ENCODE measurements at places on chromosomes 13 and 19.

DNA sequence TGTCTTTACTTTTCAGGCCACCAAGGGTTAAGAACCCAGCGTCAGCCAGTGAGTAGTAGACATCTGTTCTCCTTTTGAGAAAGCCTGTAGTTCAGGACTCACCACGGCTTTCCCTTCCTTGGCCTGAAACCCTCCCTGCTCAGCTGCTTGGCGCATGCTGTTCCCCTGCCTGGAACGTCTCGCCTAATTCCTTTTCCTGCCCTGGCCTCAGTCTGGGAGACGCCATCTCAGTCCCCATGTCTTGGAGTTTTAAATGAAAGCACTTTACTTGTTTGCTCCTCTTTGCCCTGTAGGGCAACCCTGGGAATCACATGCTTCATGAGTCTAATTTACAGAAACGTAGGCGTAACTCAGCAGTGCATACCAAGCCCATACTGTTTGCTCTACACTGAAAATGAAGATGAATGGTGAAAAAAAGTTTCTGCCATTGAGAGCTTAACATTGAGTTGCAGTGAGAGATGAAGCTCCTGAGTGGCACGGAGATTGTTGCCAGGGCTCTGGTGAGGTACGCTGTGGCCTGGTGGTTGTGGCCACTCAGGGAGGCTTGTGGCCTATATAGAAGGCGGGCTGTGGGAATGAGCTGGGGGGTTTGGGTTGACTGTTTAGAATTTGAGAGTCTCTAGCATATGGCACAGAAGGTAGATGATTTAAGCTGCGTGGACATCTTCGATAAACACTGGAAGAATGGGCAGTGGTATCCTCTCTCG, 52.8 kb downstream of the GATAD2A start:
- no peak overlapping the region for H3K27ac ChIP-seq
- H3K4me3 ChIP-seq, result no peak overlapping the region
- H3K36me3 ChIP-seq, result no peaks in the 10 kb centered on the region
- H3K27me3 ChIP-seq, result no peaks in the 10 kb centered on the region

GRCh38 chr13:52892925-52893324, 44.5 kb upstream of the PCDH8 start:
- H3K36me3 ChIP-seq, result no peaks in the 10 kb centered on the region
- H3K27me3 ChIP-seq, result no peaks in the 10 kb centered on the region
- no peak for DNase-seq
- H3K4me3 ChIP-seq, result no peak overlapping the region
- no peaks in the 10 kb centered on the region for H3K4me1 ChIP-seq

DNA sequence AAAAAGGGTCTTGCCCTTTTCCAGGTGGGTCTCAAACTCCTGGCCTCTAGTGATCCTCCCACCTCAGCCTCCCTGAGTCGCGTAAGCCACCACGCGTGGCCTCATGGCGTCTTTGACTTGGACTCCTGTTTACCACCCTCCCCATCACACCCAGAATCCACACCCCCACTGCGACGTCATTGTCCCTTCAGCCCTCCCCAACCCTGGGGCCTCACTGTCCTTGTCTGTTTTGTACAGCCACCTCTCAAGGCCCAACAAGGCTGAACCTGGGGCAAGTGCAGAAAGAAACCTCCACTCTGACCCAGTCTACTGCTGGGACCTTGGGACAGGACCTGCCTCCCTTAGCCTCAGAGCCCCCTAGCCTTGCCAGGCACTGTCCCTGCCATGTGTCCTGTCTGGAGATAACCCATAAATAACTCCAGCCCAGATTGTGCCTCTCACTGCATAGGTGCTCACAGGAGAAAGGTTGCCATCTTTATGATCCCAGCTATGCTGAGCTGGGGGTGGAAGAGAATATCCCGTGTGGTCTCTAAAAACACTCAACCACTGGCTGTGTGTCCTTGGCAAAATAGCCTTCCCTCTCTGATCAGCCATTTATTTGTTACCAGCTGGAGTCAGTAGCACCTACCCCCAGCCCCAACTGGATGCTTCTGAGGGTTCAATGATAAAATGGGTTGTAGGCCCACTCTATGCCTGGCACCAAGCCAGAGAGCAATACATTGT, 1.8 kb upstream of the IFI30 start:
- no peak overlapping the region for H3K4me3 ChIP-seq
- no peaks in the 10 kb centered on the region for H3K4me1 ChIP-seq
- peaks cover 11% of the 10 kb centered on the region for H3K27me3 ChIP-seq

GRCh38 chr13:102386461-102386860, 15.4 kb downstream of the FGF14 start:
- no peaks in the 10 kb centered on the region for H3K36me3 ChIP-seq
- no peak for DNase-seq
- H3K4me3 ChIP-seq, result no peak overlapping the region
- H3K27ac ChIP-seq, result no peak overlapping the region
- H3K4me1 ChIP-seq, result no peaks in the 10 kb centered on the region

DNA sequence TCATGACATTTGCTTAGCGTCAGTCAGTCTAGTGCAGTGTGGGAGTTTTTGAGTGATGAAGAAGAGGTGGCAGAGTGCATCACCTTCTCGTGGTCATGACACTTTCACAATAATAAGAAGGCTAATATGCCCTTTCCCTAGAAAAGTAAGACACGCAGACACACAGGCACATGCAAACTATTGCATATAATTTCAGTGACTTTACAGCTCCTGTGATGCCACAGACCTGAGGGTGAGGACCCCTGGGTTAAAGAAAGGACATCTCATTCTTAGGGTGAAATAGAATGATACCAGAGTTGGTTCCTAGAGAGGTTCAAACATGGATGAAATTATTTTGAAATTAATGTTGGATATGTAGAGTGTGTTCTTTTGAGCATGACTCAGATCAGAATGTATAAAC, 300.3 kb downstream of the GPC5 start:
- no peak for DNase-seq
- H3K4me1 ChIP-seq, result no peaks in the 10 kb centered on the region
- no peak overlapping the region for H3K4me3 ChIP-seq
- H3K27me3 ChIP-seq, result no peaks in the 10 kb centered on the region
- no peaks in the 10 kb centered on the region for H3K36me3 ChIP-seq
- no peak overlapping the region for H3K27ac ChIP-seq

- no peaks in the 10 kb centered on the region for H3K27me3 ChIP-seq
- H3K27ac ChIP-seq, result no peak overlapping the region
- DNase-seq, result no peak
- H3K4me1 ChIP-seq, result no peaks in the 10 kb centered on the region
These were observed 46.0 kb downstream of the B3GLCT start for GRCh38 chr13:31245598-31246373.

DNA sequence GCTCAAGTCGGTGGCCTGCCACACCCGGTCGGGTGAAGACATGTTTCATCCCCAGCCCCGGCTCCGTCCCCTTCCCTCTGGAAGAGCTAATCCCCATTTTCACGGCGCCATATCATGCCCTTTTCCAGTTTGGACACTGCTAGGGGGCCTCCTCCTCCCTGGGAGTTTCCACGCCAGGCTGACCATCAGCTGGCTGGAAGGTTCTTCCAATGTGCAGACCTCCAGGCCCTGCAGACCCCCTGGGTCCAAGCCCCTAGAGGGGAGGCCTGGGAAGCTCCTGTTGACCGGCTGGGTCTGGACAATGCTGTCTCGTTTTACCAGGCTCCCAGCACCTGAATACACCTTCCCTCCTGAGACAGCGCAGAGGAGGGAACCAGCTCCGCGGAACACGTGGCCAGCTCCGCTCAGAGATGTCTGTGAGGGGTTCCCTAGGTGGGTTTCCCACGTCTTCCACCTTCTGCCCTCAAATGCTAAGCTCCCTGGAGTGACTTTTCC, 44.7 kb upstream of the RANBP3 start:
- H3K36me3 ChIP-seq, result no peaks in the 10 kb centered on the region
- DNase-seq, result no peak

- H3K27me3 ChIP-seq, result no peaks in the 10 kb centered on the region
- no peak overlapping the region for H3K4me3 ChIP-seq
- H3K27ac ChIP-seq, result no peak overlapping the region
These were observed 335.2 kb downstream of the SLITRK1 start for GRCh38 chr13:83547043-83547442.

DNA sequence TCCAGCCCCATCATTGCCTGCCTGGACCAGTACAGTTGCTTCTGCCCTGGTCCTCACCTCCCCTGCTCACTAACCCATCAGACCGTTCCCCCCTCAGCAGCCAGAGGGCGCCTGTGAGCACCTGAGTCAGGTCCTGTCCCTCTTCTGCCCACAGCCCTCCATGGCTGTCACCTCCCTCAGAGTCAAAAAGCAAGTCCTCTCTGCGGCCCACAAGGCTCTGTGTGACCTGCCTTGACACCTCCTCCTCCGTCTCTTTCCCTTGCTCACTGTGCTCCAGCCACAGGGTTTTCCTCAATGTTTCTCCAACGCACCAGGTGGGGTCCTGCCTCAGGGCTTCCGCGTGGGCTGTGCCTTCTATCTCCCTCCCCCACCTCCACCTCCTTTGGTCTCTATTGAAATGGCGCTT, 29.4 kb upstream of the PTPRS start:
- peaks cover 4% of the 10 kb centered on the region for H3K27me3 ChIP-seq
- peak; percentile 97 for DNase-seq
- no peaks in the 10 kb centered on the region for H3K36me3 ChIP-seq
- no peak overlapping the region for H3K4me3 ChIP-seq
- no peak overlapping the region for H3K27ac ChIP-seq

DNA sequence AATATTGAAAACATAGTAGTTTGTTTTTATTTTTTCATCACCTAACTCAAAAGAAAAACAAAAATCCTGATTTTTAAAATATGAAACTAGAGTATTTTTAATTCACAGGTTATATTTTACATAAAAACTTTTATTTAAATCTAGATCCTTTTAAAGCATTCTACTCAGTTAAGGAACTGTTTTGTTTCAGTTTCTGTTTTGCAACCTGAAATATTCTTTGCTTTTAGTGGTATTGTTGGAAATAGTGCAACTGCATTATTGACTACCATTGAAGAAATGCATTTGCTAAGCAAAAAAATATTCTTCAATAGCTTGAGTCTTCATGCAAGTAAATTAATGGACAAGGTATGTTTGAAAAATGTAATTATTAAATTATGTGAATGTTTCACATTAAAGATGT, 43.8 kb downstream of the COG6 start:
- DNase-seq, result no peak
- no peaks in the 10 kb centered on the region for H3K36me3 ChIP-seq
- no peak overlapping the region for H3K4me3 ChIP-seq
- no peaks in the 10 kb centered on the region for H3K27me3 ChIP-seq

DNA sequence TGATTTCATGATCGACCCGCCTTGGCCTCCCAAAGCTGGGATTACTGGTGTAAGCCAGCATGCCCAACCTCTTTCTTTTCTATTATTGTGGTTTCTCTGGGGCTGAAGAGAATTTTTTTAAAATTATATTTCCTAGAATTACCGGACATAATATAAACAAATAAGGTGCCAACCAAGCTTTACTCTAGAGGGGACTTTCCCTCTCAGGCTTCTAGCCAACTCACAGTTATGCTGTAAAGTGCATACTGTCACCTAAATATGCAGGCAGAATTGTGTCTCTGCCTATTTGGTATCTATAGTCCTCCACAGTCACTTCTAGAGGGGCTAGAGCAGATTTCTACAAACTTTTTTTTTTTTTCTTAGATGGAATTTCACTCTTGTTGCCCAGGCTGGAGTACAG, 41.6 kb upstream of the ZNF681 start:
- H3K36me3 ChIP-seq, result no peaks in the 10 kb centered on the region
- H3K4me1 ChIP-seq, result no peaks in the 10 kb centered on the region
- DNase-seq, result no peak
- H3K27ac ChIP-seq, result no peak overlapping the region
